Activated naive CD4-positive, alpha-beta T cell treated with anti-CD3 and anti-CD28 coated beads for 36 hours (primary cell): ENCODE measurements at places on chromosomes 16 and 17. TPM values are rescaled to one million over a fixed set of nuclear protein-coding genes. Genes with fewer than 3 reads are reported as not detected.

The EVI2A gene
- total RNA-seq = 22.0 TPM

The G6PC1 gene
- not detected for total RNA-seq

The GNG13 gene
- not detected for total RNA-seq

GRCh38 chr17:12549499-12550041 is 116.1 kb upstream of the MYOCD start:
- H3K27me3 ChIP-seq = no peaks in the 10 kb centered on the region
- H3K4me1 ChIP-seq = no peaks in the 10 kb centered on the region
- DNase-seq = no peak
- no peak overlapping the region for H3K27ac ChIP-seq
- no peak overlapping the region for H3K4me3 ChIP-seq
- H3K36me3 ChIP-seq = no peaks in the 10 kb centered on the region

GRCh38 chr16:66107661-66108060 is 258.8 kb upstream of the CDH5 start:
- no peak overlapping the region for H3K27ac ChIP-seq
- no peaks in the 10 kb centered on the region for H3K4me1 ChIP-seq
- no peaks in the 10 kb centered on the region for H3K27me3 ChIP-seq
- H3K4me3 ChIP-seq = no peak overlapping the region
- DNase-seq = no peak
- no peaks in the 10 kb centered on the region for H3K36me3 ChIP-seq

DNA sequence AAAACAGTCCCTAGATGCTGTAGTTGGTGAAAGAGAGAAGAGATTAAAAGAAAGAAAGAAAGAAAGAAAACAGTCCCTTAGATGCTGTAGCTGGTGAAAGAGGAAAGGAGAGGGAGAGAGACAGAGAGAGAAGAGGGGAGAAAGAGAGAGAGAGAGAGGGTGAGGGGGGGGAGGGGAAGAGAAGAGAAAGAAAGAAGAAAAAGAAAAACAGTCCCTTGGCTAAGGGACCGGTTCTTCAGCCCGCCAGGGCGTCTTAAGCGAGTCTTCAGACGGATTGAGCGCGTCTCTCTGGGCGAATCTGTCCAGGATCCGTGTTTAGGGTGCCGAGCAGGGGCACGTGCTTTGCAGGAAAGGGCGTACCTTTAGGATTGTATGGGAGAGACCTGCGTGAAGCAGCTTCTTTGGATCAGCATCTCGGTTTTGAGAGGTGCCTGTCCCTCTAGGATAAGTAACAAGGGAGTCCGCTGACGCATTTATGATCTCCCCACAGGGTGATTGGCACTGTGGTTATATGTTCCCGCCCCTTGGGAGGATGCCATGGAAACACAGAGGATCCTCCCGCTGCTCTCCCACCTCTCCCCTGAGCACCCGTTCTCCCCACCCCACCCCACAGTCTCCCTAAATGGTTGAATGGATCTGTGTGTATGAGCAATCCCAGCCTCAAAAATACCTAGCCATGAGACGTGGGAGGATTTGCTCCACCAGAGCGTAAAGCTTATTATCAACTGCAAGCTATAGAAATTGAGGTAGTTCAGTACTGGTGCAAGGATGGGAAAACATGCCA is 16.7 kb downstream of the GNGT2 start:
- peak; percentile 58 for DNase-seq
- no peaks in the 10 kb centered on the region for H3K36me3 ChIP-seq
- H3K4me1 ChIP-seq = peaks cover 20% of the 10 kb centered on the region
- no peaks in the 10 kb centered on the region for H3K27me3 ChIP-seq
- H3K27ac ChIP-seq = peak overlapping the region; percentile 98

- H3K4me1 ChIP-seq = peaks cover 49% of the 10 kb centered on the region
- H3K27me3 ChIP-seq = peaks cover 3% of the 10 kb centered on the region
- no peak overlapping the region for H3K27ac ChIP-seq
Observed at GRCh38 chr17:40519089-40519775, 17.8 kb upstream of the TNS4 start.

- H3K4me3 ChIP-seq = no peak within 1 kb of the TSS
- H3K27ac ChIP-seq = no peak within 1 kb of the TSS
- peaks cover 6% of the 10 kb centered on the region for H3K4me1 ChIP-seq
- peaks cover 38% of the 10 kb centered on the region for H3K27me3 ChIP-seq
Observed at GRCh38 chr16:8589900-8590688, at the start of gene TMEM114. TMEM114 (minus strand) TSS chr16:8590511; CDS start chr16:8589838, 673 bp downstream.

DNA sequence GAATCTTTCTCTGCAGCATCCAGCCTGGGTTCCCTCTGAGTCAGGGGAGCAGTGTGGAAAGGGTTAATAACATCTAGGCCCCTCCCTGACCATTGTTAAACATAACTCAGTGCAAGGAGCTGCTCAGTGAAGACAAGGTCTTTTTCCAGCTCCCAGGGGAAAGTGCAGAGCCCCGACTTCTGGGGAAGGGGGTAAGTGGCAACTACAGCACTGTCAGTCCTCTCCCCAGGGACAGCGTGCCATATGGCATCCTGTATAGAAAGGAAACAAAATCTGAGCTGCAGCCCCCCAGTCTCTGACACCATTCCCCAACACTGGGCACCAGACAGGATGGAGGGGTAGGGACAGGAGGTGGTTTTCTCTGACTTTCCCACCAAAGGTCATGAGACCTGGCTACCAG is 7.8 kb downstream of the MRPL27 start:
- H3K4me3 ChIP-seq = no peak overlapping the region
- DNase-seq = no peak
- no peaks in the 10 kb centered on the region for H3K27me3 ChIP-seq
- no peak overlapping the region for H3K27ac ChIP-seq
- peaks cover 17% of the 10 kb centered on the region for H3K36me3 ChIP-seq

GRCh38 chr16:79287424-79287917 is 313.1 kb downstream of the MAF start:
- DNase-seq = no peak
- peaks cover 41% of the 10 kb centered on the region for H3K4me1 ChIP-seq
- peaks cover 9% of the 10 kb centered on the region for H3K27me3 ChIP-seq
- no peak overlapping the region for H3K4me3 ChIP-seq
- no peaks in the 10 kb centered on the region for H3K36me3 ChIP-seq

DNA sequence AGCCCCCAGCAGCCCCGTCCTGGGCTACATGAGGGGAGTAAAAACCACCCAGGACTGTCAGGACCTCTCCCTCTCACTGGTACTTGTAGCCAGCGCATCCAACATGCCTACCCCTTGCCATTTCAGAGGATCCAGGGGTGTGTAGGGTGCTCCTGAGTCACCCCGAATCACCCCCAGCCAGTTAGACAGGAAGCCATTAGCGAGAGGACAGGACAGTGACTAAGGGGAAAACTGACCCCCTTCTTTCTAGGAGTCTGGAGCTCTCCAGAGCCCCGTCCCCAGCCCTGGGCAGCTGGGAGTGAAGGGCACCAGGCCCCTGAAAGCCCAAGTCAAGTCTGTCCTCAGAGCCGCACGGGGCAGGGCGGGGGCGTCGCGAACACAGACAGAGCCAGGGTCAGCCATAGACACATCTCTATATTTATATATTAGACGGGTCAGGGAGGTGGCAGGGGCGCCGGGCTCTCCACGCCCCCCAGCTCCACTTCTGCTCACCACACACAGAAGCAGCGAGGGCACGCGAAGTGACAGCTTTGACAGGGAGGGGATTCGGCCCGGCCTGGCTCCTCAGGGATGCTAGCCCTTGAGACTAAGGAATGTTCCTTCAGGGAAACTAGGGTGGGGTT is 485 bp upstream of the GDPD3 start:
- no peak overlapping the region for H3K27ac ChIP-seq
- DNase-seq = no peak
- H3K36me3 ChIP-seq = peaks cover 3% of the 10 kb centered on the region
- no peaks in the 10 kb centered on the region for H3K27me3 ChIP-seq

DNA sequence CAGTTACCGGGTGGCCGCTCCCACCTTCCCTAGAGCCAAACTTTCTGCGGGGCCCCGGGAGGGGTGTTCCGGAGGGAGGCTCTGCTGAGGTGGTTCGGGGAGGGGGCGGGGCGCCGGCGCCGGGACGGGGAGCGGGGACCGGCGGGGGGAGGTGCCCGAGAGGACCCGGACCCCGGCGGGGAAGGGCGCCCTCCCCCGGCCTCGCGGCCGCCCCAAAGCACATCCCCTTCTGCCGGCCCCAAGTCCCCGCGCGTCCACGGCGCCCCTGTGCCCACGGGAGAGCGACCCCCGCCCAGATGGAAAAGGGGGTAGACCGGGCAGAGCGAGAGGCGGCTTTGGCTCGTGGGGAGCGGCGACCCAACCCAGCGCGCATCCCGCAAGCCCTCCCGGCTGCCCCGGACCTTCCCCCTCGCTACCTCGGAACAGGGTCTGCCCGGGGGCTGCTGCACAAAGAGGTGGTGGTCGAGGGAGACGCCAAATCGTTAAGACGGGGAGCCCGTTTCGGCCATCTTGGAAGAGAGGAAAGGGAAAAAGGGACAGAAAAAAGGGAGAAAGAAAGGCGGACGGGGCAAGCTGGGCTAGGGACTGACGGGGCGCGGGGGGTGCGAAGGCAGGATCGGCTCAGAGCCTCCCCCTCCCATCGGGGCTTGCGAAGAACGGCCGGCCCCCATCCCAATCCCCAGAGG is 530 bp downstream of the PCGF2 start:
- peaks cover 35% of the 10 kb centered on the region for H3K4me1 ChIP-seq
- peaks cover 48% of the 10 kb centered on the region for H3K27me3 ChIP-seq
- DNase-seq = no peak
- no peak overlapping the region for H3K27ac ChIP-seq
- H3K4me3 ChIP-seq = peak overlapping the region; percentile 69
- peaks cover 4% of the 10 kb centered on the region for H3K36me3 ChIP-seq

DNA sequence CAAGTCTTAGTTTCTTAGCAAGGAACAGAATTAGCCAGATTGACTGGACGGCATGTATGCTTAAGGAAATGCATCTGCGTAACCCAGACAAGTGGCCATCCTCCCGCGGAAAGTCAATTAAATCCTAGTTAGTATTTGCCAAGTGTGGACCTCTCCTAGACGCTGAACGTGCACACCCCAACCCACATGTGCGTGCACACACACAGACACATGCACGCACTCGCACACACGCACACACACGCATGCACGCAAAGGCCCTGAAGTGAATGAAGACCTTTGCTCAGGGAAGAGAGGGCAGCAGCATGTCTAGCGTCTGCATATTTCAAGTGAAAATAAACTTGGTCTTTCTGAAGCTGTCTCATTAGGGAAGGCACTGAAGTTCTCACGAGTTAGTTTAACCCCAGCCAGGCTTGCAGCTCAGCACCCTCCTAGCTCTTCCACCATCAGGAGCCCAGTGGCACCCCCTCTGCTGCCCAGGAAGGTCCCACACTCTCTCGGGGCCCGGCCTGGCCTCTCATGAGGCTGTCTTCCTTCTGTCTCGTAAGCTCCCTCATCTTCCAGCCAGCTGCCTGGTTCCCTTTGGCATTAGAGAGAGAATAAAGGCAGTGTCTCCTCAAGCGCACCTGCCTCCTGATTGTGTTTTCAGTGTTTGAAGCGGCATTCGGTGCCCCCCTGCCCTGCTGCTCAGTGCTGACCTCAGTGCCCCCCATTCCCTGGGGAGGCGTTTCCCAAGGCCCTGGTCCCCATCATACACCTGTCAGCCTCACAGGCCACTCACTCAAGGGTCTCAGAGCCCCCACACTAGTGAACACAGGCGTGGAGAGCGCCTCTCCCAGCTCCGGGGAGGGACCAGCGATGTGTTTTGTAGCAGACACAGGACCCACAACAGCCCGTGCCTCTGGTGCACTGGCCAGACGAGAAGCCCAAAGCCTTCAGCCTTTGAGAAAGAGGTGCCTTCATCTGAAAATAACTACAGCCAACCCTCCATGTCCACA is 52.2 kb upstream of the CHMP6 start:
- peaks cover 10% of the 10 kb centered on the region for H3K36me3 ChIP-seq
- no peaks in the 10 kb centered on the region for H3K27me3 ChIP-seq
- no peak overlapping the region for H3K4me3 ChIP-seq
- peaks cover 40% of the 10 kb centered on the region for H3K4me1 ChIP-seq
- no peak overlapping the region for H3K27ac ChIP-seq

DNA sequence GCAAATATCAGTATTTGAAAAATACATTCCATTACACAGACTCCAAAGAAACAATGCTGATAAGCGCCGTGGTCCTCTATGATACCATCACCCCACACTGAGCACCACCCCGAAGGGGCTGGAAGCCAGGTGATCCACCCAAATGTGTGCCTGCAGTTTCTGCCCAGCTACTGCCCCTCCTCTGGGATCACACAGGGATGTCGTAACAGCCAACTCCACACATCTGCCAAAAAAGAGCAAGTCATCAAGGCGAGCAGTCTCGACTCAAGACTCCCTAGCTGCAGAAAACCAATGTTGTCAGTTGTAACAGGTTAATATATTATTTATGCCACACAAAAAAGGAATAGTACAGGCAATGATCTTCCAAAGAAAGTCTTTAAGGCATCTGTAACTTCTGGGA is 21.0 kb downstream of the CYB5D2 start:
- H3K27ac ChIP-seq = no peak overlapping the region
- no peaks in the 10 kb centered on the region for H3K27me3 ChIP-seq
- H3K4me1 ChIP-seq = no peaks in the 10 kb centered on the region
- no peak overlapping the region for H3K4me3 ChIP-seq
- DNase-seq = no peak

- DNase-seq = no peak
- H3K4me1 ChIP-seq = no peaks in the 10 kb centered on the region
- no peak overlapping the region for H3K4me3 ChIP-seq
- no peaks in the 10 kb centered on the region for H3K36me3 ChIP-seq
- no peak overlapping the region for H3K27ac ChIP-seq
- peaks cover 2% of the 10 kb centered on the region for H3K27me3 ChIP-seq
Observed at GRCh38 chr16:74743668-74744299, 30.8 kb downstream of the FA2H start.
